ENCODE measurements at places on chromosomes 2 and 18.

- DNase-seq = no peak
Measured at GRCh38 chr2:10059016-10059351, 15.6 kb downstream of the KLF11 start.

DNA sequence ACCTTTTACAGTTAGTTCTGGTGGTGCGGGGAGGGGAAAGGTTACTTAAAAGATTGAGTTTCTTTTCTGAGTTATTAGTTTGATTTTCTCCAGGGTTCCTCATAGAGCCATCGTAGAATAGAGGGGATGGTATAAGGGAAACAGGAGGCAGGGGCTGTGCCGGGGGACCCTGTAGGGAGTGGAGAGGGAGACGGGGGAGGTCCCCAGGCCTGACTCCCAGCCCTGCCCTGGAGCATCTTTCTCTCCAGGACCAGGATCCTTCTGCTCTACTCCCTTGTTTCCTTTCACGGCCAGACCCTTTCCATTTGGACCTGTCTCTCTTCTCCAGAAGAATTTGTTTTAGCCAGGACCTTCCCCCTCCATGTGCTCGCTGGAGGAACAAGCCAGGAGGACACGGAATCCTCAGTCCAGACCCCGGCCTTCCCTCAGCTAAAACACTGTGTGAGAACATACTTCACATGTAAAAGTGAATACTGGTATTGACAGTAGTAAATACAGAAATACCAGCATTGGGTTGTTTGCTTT, 35.4 kb downstream of the DGKD start:
- no peak for DNase-seq

- DNase-seq = no peak
Measured at GRCh38 chr2:164771897-164772296, 69.7 kb downstream of the COBLL1 start.

GRCh38 chr18:8816816-8817215, 111.5 kb downstream of the MTCL1 start:
- DNase-seq = no peak

DNA sequence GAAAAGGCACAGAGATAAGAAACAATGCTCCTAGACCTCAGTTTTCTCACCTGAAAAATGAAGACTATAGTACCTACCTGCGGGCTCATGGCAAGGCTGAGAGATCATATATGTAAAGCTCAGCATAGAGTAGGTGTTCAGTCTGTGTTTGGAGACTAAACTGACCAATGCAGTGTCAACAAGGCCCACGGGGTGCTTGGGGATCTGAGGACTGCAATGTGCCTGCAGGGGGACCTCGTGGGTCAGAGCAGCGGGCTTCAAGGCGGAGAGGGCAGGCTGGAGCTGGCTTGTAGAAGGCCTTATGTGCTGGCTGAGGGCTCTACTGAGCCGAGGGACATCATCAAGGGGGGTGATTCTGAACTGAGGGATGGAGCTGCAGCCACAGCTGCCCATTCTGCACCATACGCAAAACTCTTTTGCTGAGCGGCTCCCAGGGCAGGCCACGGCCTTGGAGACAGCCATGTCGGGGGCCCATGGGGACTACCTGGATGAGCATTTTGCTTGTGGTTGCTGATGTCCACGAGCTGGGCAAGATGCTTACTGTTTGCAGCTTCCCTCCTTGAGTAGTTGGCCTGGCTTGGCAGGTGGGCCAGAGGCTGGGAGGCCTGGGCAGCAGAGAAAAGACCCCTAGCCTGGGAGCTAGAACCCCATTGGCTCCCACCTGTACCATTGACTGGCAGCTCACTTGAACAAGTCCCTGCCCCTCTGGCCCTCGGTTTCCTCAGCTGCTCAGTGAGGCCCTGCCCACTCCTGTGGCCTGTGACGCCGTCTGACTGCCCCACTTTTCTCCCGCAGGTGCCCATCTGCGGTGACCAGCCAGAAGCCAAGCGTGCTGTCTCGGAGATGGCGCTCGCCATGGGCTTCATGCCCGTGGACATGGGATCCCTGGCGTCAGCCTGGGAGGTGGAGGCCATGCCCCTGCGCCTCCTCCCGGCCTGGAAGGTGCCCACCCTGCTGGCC, 23.5 kb downstream of the STEAP3 start:
- DNase-seq = no peak

All from kidney glomerular epithelial cell (primary cell).